Kidney glomerular epithelial cell (primary cell): ENCODE measurements at places on chromosomes 1 and 21.

GRCh38 chr1:41661428-41662060, 177.1 kb upstream of the EDN2 start:
- no peak for DNase-seq

DNA sequence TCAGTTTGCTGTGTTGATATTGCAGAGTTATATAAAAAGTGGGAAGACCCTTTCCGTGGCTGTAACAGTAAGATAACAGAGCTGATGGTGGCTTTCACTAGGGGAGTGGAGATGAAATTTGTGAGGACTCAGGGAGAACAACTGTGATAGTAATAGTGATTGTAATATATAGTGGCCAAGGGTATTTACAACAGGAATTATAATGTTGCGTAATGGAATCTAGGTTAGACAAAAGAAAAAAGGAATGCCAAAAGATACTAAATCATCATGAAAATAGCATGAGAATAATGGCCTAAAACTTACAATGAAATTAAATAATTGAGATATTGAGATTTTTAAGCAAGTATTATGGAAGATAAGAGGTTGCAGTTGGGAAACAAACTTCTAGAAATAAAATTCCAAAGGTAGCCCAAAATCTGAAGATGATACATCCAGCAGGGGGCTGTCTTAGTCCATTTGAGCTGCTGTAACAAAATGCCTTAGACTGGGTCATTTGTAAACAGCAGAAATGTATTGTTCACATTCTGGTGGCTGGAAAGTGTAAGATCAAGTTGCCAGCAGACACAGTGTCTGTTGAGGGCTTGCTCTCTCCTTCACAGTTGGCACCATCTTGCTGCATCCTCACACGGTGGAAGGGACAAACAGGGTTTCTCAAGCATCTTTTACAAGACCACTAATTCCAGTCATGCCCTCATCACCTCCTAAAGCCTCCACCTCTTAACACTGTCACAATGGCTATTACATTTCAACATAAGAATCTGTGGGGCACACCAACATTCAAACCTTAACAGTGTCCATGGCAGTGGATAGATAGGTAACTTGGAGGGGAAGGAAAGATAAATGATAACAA, 711.2 kb downstream of the MRPL39 start:
- DNase-seq: peak; percentile 19

GRCh38 chr1:198165927-198166647, 9.3 kb downstream of the NEK7 start:
- DNase-seq: no peak

- peak; percentile 58 for DNase-seq
Measured at GRCh38 chr1:24009406-24009805, 29.3 kb upstream of the SRSF10 start.

DNA sequence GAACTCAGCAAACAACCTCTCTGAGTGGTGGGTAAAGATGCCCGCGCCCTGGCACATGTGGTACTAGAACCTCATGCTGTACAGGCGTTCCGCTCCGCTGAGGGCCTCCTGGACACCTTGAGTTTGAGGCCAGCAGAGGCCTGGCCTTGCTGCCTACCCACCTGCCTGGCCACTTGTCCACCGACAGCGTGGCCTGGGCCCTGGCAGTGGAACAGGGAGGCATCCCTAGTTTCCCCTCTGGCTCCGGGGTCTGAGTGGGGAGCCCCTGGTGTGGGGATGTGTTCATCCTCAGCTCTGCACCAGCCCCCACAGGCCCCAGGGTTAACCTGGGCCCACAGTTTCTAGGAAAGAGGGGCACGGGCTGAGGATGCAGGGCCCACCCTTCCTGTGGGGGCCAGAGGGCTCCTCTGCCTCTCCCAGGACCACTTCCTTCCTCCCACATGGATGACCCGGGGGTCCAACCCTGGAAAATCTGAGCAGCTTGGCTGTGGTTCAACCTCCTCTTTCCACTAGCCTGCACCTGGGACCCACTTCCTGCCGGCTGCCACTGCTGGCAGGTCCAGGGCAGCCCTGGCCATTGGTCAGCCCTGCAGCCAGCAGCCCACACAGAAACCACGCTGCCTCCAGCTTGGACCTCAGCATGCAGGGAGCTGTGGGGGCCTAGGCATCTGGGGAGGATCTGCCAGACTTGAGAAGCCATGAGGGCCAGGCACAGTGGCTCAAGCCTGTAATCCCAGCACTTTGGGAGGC, 53.3 kb upstream of the COL18A1 start:
- DNase-seq: no peak

DNA sequence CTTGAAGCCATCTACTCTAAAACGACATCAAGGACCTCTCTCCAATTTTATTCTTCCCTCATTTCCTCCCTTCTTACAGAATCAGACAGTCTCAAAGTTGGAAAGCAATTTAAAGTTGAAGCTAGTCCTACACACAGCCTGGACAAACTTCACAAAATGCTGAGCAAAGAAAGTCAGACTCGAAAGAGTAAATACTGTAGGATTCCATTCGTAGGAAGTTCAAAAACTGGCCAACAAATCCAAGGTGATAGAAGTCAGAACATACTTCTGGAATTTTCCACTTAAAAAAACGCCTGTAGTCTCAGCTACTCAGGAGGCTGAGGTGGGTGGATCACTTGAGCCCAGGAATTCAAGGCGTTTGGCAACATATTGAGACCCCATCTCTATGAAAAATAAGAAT, 19.6 kb downstream of the SYF2 start:
- no peak for DNase-seq

GRCh38 chr1:160261556-160261892, 825 bp downstream of the DCAF8 start:
- DNase-seq: peak; percentile 78

- DNase-seq: no peak
Measured at GRCh38 chr1:54808443-54809207, 7.5 kb upstream of the TTC22 start.

GRCh38 chr1:151175863-151176262, at the start of gene TMOD4:
TSS of gene TMOD4 (minus strand) at chr1:151175981. CDS start at chr1:151174875, 1,106 bp downstream.
- no peak for DNase-seq

GRCh38 chr1:92953491-92953890, 7.8 kb downstream of the DIPK1A start:
- no peak for DNase-seq

- DNase-seq: no peak
Measured at GRCh38 chr21:46155514-46156377, at the start of gene FTCD. TSS of gene FTCD (minus strand) at chr21:46155579. CDS start at chr21:46155523, 56 bp downstream.

GRCh38 chr1:103783944-103784377, 34.3 kb downstream of the AMY1C start:
- DNase-seq: no peak
